NCI-H460 (cell line): ENCODE measurements at places on chromosomes 4 and X.

DNA sequence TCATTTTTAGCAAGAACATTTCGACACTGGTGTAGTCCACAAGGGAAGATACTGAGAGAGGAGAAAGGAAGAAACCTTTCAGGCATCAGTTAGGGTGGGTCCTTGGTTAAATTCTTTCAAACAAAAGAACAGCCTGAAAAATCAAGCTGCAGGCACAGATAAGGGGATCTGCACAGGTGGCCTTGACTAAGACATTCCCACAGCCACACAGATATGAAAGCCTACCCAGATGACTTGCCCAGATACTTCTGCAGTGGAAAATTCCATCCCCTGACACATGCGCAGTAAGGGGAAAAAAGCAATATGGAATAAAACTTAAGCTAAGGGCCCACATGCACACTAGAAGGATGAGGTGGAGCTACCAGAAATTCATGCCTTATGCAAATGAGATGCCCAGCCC lies 8.9 kb upstream of the TMEM165 start:
- DNase-seq = no peak

DNA sequence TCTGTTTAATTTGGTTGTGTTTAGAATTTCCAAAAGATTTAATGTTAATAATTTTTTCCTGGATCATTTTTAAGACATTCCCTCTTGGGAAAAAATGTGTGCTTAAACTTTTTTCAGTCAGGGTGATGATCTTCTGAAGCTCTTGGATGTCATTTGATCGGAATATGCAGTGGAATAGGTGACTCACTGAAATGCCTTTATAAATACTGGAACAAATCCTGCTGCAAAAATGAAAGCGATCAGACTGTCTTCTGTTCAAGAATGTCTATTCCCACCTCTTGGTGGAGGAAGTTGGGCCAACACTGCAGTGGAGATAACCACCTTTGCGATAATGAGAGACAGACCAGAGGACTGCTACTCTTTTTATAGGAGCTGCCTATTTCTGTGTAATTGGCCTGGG lies 46.7 kb downstream of the LARP1B start:
- no peak for DNase-seq

DNA sequence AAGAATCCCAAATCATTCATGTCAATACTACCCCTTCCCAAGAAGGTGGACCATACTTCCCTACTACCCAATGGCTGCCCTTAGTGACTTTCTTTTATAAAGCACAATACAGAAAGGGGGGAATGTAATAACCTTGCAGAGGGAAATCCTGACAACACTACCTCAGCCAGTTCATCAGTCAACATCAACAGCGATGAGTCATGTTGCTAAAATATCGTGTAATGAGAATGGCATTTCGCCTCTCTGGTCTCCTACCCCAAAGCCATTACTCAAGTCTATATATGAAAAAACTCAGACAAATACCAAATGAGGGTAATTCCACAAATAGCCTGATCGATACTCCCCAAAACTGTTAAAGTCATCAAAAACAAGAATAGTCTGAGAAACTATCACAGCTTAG lies 3.3 kb upstream of the MAGEA8 start:
- no peak for DNase-seq

GRCh38 chrX:101483705-101484104 lies 1.6 kb upstream of the ARMCX4 start:
- DNase-seq = no peak

DNA sequence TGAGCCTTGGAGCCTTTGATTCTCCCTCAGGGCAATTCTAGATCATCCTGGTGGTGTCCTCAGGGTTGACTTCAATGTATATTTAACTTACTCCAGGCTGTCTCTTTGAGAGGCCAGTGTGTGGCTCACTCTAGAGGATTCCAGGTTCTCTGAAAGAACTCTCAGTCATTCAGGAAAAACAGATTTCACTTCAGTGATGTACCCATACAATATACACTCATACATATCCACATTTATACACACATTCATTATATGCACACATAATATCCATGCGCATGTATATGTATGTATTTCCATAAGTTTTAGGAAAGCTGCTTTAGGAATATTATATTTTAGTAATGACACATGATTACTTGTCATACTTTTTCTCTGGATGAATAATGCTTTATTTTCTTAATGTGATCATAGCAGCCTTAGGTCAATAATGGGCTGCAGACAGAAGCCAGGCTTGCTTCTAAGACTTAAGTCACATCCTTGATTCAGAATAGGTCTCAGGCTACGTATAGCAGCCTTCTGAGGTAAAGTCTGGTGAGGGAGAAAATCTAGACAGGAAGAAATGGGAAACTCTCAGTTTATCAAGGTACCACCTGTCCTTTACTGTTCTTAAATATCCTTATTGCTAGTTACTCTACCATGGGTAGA lies 397.0 kb downstream of the GPAT3 start:
- no peak for DNase-seq

DNA sequence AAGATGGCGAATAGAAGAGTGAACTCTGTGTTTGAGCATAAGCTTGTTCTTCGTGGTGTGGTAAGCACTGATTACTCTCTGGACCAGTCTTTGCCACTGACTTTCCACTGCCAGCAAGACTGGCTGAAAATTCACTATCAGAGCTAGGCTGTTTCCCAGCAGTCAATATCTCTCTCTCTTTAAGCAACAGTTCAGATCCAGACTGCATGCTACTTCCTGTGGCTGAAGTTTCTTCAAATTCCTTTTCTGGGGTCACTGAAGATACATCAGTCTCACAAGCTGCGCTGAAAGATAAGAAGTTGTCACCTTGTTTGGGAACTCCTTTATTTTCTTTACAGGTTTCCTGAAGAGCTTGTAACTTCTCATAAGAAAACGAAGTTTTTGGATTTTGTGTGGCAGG lies 54.0 kb upstream of the FAM120C start:
- DNase-seq = no peak

- no peak for DNase-seq
Measured at GRCh38 chr4:184028561-184029374, 123.7 kb downstream of the STOX2 start.

- no peak for DNase-seq
Measured at GRCh38 chrX:141609111-141609510, 19.6 kb downstream of the SPANXA2 start.

- DNase-seq = no peak
Measured at GRCh38 chr4:99724067-99724466, 66.4 kb upstream of the C4orf54 start.

DNA sequence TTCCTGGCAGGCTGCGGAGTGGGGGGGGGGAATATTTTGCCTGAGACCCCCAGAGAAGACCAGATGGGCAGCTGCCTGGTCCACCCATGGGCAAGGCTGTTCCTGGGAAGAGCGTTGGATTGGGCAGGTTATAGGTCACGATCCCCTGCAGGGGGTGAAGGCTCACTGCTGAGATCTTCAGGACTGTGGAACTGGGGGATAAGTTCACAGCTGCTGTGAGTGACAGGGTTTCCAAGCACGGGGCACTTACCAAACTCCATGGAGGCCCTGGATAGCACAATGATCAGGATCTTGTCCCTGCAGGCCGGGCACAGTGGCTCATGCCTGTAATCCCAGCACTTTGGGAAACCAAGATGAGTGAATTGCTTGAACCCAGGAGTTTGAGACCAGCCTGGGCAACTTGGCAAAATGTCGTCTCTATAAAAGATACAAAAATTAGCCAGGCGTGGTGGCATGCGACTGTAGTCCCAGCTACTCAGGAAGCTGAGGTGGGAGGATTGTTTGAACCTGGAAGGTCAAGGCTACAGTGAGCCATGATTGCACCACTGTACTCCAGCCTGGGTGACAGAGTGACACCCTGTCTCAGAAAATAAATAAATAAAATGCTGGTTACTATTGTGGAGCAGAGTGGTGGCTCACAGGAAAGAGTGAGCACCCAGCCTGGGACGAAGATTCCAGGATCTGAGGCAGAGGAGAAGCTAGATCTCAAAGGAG lies 68.0 kb upstream of the HELT start:
- no peak for DNase-seq

- no peak for DNase-seq
Measured at GRCh38 chr4:155805016-155805415, 46.2 kb downstream of the GUCY1B1 start.

DNA sequence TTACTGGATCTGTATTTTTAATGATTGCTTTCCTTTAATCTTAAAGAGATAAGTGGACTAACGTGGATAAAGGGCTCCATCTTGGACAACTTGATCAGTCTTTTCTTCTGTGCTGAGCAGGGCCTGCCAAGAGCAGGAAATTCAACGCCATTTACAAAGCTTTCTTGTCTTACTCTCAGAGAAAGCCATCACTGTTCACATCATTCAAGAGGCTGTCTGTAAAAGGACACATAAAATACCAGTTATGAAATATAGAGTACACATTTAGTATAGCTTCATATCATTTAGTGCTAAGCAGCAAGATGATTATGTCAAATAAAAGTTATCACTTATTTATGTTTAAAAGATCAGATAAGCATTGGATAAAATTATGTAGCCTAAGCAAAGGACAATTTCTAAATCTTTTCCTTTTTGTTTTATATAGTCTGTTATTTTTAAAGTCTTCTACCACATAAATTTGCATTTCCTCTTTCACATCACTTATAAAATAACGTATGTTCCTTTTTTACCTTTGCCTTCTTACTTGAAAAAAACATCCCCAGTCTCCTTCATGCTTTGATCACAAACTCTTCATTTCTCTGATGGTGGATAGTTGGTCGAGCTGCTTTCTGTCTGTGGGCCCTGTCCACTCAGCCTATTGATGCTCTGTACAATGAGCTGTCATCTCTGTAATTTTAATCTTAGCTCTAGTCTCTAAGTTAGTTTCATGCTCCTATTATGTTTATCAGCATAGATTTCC lies 2.1 kb upstream of the CCNG2 start:
- DNase-seq = no peak

- no peak for DNase-seq
Measured at GRCh38 chrX:20471483-20471882, 204.8 kb upstream of the RPS6KA3 start.

DNA sequence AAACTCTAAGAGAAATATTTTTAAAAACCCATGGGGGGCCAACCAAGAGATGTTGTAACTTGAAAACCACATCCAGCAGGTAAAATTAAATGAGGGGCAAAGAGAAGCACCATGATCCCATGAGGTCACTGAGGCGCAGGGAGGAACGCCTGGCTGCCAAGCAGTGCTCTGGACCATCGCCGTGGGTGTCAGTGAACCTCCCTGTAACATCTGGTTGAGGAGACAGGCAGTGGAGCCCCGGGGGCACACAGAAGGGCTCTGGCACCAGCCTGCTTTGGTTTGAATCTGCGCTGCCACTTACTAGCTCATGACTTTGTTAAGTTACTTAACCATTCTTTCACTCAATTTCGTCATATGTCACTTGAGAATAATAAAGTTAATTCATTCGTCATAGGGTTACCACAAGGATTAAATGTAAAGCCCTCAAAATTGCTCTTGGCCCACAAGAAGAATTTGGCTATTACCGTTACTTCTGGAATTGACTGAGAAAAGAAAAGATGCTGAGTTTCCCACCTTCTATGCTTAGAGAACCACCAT lies 41.6 kb upstream of the SLC25A4 start:
- no peak for DNase-seq

DNA sequence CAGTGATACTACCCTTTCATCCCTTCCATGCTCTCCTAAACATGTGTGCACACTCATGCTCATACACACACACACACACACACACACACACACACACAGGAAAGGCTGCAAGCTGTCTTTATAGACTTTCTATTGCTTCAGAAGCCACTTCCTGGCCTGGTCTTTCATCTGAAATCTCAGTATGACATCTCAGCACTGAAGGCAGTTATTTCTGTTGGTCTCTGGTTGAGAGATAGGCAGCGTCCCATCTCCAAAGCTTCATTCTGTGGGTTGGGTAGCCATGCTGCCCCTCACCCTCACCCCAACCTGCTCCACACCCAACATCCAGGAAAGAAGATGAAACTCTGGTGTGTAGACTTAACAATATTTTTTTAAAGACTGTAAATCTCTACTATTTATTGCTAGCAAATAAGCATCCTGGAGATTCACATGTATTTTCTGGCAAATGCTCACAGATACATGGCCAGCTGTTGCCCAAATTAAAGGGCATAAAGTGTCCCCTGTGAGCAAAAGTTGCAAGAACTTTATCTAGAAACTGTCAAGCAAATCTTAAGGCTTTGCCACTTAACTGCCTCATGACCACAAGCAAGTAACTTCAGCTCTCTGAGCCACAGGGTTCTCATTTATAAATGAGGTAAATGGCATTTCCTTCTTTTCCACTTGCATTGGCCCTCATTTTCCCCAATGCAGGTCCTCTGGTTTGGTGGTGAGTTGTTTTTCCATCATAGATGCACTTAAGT lies 189.8 kb upstream of the AFF2 start:
- DNase-seq = no peak

DNA sequence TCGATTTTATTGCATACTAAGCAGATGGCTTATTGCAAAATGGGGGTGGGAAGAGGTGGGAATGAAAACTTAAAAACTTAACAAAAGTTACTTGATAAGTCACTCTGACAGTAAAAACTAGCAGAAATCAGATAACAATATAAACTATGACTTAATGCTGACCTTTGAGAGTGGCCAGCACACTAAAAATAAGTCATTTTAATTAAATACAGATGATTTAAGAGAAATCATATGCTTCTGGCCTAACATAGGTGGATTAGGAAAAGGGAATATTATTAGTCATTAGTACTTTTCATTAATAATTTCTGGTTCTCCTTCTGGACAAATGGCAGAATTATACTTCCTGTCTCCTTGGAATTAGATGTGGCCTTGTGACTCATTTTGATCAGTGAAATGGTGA lies 756.7 kb downstream of the PCDH19 start:
- DNase-seq = no peak

DNA sequence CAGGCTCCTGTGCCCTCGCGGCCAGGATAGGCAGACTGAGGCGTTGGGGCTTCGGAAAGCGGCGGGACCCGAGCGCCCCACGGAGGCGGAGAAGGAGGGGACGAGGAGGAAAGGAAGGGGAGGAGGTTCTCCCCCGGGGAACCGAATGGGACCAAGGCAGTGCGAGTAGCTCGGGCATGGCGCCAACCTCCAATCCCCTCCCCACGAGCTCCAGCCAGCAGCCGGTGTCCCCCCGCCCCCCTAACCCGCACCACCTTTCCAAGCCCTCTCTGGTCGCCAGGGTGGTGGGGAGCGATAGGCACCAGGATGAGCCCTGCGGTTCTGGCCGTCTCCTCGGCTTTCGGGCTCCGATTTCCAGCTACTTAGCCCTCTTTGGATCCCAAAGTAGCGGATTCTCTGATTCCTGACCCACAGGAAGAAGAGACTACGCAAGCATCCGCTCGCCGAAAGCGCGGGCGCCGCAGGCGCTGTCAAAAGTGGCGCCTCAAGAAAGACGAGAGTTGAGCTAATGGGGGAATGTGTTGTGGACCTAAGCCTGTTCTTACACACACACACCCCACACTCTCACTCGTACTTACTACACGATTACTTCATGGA lies 15.2 kb upstream of the ZIC3 start:
- DNase-seq = no peak

- no peak for DNase-seq
Measured at GRCh38 chr4:84796394-84796793, 170.1 kb downstream of the WDFY3 start.

- DNase-seq = no peak
Measured at GRCh38 chr4:140136509-140136908, 17.5 kb downstream of the MAML3 start.
